ENCODE measurements at places on chromosomes 2 and 18. TPM values are rescaled to one million over a fixed set of nuclear protein-coding genes. Genes with fewer than 3 reads are reported as not detected.

Gene LHCGR
- total RNA-seq: 0.44 TPM

GRCh38 chr18:10814336-10814735 lies 288.5 kb downstream of the NAPG start:
- H3K27me3 ChIP-seq: no peaks in the 10 kb centered on the region
- H3K36me3 ChIP-seq: no peaks in the 10 kb centered on the region
- no peak overlapping the region for H3K27ac ChIP-seq
- DNase-seq: no peak
- no peak overlapping the region for H3K4me3 ChIP-seq
- no peaks in the 10 kb centered on the region for H3K4me1 ChIP-seq

GRCh38 chr2:119490653-119491195 lies 33.6 kb downstream of the SCTR start:
- no peaks in the 10 kb centered on the region for H3K36me3 ChIP-seq
- no peak overlapping the region for H3K4me3 ChIP-seq
- H3K27me3 ChIP-seq: no peaks in the 10 kb centered on the region
- peaks cover 5% of the 10 kb centered on the region for H3K4me1 ChIP-seq
- no peak overlapping the region for H3K27ac ChIP-seq
- DNase-seq: no peak

DNA sequence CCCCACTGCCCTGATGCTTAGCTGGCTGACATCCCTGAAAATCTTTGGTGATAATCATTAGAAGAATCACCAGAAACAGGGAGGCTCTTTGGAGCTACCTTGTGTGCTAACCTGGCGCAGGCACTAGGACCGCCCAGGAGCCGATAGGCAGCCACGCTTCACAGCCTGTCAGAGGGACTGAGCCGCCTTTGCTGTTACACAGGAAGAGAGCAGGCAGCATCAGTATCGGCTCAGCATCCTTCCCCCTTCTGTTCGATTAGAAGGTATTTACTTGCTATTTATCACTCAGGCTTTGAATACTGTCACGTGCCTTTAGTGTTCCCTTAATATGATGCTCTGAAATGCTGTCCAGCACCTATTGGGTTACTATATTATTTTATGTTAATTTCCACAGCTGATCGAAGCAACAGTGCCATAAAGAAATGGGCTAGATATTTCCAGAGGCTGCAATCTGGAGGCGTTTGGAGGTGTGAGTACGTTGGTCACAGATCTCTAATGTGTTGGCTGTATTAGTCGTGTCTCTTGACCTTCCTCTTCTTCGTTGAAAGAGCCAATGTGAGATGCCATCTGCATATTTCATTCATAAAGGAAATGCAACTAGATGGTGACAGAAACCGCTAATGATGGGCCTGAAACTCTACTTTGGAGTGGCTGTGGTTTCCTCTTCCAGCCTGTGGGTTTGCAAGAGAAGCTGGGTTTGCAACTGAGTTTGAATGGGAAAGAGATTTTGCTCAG lies 110.4 kb upstream of the RAB27B start:
- H3K27me3 ChIP-seq: no peaks in the 10 kb centered on the region
- H3K4me3 ChIP-seq: no peak overlapping the region
- H3K27ac ChIP-seq: no peak overlapping the region
- DNase-seq: peak; percentile 71
- no peaks in the 10 kb centered on the region for H3K36me3 ChIP-seq
- H3K4me1 ChIP-seq: no peaks in the 10 kb centered on the region

DNA sequence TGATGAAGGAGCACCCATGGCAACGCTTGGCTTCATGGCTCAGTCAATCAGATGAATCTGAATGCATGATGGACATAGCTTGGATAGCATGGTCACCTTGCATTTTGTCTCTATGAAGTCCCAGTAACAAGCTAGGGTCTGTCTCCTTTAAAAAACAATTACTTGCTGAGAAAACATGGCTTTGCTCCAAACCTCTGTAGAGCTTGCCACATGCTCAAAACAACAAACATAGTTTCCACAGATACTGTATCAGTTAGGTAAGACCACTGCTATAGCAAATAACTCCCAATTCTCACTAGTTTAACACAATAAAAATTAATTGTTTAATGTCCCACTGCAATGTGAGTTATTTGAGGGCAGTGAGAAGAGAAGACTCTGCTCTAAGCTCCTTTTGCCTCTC lies 401.0 kb downstream of the IRS1 start:
- H3K36me3 ChIP-seq: no peaks in the 10 kb centered on the region
- H3K27me3 ChIP-seq: no peaks in the 10 kb centered on the region
- no peak for DNase-seq
- no peak overlapping the region for H3K27ac ChIP-seq
- H3K4me1 ChIP-seq: no peaks in the 10 kb centered on the region
- H3K4me3 ChIP-seq: no peak overlapping the region

- H3K4me3 ChIP-seq: no peak overlapping the region
- DNase-seq: no peak
- no peak overlapping the region for H3K27ac ChIP-seq
- no peaks in the 10 kb centered on the region for H3K4me1 ChIP-seq
- H3K27me3 ChIP-seq: no peaks in the 10 kb centered on the region
These were observed 59.7 kb upstream of the MEX3C start for GRCh38 chr18:51257150-51257549.
